ENCODE measurements at places on chromosomes 3 and 15. TPM values are rescaled to one million over a fixed set of nuclear protein-coding genes. Genes with fewer than 3 reads are reported as not detected.

GRCh38 chr3:115402651-115403050, 220.7 kb upstream of the GAP43 start:
- no peak for DNase-seq

GRCh38 chr3:33041909-33042308, 55.0 kb downstream of the GLB1 start:
- no peak for DNase-seq

- DNase-seq = no peak
These were observed 31.1 kb downstream of the ADAMTS17 start for GRCh38 chr15:100310513-100311153.

- peak; percentile 48 for DNase-seq
These were observed 32.8 kb downstream of the TMEM212 start for GRCh38 chr3:171875923-171876412.

- DNase-seq = no peak
These were observed 26.7 kb downstream of the SLCO2A1 start for GRCh38 chr3:134003066-134003465.

DNA sequence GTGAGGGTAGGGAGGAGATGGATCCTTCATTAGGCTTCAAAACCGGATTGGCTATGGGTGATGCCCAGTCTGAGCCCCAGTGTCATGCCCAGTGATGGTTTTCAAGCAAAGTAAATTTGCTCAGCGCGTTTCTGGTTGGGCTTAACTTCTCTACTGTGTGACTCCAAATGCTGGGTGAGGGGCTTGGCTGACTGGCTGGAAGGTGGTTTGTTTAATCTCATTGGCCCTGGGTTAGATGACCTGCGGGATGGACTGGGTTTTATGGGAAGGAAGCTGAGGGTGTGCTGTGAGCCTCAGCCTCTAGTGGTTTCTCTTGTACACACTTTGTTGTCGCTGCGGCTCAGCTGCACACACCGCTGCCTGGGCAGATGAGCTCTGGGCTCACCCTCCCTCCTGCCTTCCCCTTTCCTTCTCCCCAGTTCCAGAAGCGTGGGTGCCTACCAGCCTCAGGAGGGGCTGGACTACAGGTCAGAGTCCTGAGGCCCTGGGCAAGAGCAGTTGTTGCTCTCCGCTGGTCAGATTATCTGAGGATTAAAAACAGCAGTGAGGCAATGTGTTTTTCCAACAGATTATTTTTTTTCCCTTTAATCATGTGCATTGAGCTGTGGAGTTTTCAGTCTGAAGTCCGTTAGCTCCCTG, 18.6 kb downstream of the PDIA5 start:
- DNase-seq = peak; percentile 80

The STRA6 gene
- total RNA-seq = 2.1 TPM

The RHCG gene
- not detected for total RNA-seq

DNA sequence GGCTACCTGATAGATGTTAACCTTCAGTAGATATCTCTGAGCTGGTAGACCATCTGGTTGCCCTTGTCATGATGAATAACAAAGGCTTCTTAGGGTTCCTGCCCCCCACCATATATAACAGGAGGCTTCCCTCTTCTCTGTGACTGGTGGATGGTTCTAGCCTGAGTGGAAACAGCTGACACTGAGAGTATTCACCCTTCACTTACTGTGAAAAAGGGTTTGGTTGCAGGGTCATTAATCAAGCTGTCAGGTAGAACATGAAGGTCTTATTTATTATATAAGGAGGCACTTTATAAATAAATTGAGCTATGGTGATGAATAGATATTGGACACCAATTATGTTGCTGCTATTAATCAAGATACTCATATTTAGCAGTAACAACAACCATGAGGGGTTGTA, 58.6 kb downstream of the CACNA2D3 start:
- no peak for DNase-seq

The LRRC15 gene
- not detected for total RNA-seq

The SNTN gene
- total RNA-seq = not detected

- DNase-seq = no peak
These were observed 12.0 kb downstream of the CMTM7 start for GRCh38 chr3:32403663-32404062.

- no peak for DNase-seq
These were observed 75.5 kb upstream of the XCR1 start for GRCh38 chr3:46102780-46103130.

DNA sequence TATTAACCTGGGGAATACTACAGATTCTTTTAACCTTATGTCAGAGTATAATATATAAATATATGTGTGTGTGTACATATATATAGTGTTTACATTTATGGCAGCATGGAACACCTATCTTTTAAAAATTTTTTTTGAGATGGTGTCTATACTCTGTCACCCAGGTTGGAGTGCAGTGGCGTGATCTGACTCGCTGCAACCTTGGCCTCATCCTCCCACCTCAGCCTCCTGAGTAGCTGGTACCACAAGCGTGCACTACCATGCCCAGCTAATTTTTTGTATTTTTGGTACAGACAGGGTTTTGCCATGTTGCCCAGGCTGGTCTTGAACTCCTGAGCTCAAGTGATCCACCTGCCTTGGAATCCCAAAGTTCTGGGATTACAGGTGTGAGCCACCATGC, 18.5 kb upstream of the ERICH6 start:
- DNase-seq = no peak

- peak; percentile 23 for DNase-seq
These were observed 4.3 kb downstream of the PDIA5 start for GRCh38 chr3:123071146-123071545.

Measured in HepG2 (cell line).